C1 segment of cervical spinal cord (tissue), 14 donors: ENCODE measurements at places on chromosomes 5 and 9.

- no peak for DNase-seq
Observed at GRCh38 chr9:129336130-129336528, 158.1 kb upstream of the IER5L start.

- no peak for DNase-seq
Observed at GRCh38 chr5:134268019-134268601, 42.2 kb upstream of the PPP2CA start.

GRCh38 chr9:84173961-84174360, 166.6 kb downstream of the SLC28A3 start:
- no peak for DNase-seq

DNA sequence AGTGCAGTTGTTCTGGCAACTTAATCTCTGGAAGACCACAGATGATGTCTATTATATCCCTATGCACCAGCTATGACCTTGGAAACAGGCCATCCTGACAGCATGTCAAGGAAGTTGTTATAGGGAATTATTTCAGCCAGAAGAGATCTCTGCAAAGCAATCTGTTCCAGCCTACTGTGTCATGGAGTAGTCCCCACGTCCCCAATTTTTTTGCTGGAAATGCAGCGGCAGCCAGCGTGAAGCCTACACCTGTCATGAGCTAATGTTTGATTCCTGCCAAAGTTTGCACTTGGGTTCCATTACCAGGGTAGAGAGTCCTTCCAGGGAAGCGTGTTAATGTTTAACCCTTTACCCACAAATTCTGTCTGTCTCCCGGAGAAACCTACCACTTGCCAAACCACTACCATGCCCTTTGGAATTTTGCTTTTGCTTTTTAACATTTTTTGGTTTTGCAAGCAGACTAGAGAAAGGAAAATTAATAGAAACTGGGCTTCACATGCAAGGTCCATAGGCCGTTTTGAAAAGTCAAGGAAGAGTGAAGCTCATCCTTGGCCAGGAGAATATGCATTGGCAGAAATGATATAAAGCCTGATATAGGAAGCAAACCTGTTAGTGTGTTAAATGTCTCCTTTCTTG, 174.9 kb upstream of the SPRY4 start:
- no peak for DNase-seq

DNA sequence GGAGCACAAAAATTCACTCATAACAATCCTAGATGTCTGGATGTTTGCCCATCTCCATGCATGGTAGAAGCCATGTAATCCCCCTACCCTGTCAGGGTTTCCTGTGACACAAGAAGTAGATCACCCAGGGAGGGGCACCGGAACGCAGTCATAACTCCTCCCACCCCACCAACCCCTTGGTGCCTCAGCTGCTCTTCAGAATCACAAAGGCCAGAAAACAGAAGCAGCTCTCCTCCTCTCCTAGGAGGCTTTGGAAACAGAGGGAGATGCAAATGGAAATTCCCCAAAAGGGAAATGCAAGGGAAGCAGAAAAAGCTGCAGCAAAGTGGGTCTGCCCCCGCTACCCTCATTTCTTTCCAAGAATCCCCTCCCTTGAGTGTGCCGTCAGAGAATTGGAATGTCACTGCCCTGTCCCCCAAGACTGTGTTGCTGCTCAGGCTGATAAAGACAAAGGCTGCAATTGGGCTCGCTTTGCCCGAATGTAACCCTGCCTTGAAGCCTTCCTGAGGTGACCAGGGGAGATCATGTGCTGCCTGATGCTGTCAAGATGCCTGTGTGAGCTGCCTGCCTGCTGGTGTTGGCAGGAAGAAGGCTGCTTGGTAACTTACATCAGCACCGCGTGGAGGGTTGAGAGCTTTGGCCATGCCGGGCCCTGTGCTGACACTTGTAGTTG, 65.5 kb upstream of the ABCA1 start:
- peak; percentile 70 for DNase-seq

GRCh38 chr9:87309236-87309635, 188.4 kb upstream of the DAPK1 start:
- no peak for DNase-seq

GRCh38 chr5:134553821-134554267, 28.4 kb downstream of the JADE2 start:
- no peak for DNase-seq

DNA sequence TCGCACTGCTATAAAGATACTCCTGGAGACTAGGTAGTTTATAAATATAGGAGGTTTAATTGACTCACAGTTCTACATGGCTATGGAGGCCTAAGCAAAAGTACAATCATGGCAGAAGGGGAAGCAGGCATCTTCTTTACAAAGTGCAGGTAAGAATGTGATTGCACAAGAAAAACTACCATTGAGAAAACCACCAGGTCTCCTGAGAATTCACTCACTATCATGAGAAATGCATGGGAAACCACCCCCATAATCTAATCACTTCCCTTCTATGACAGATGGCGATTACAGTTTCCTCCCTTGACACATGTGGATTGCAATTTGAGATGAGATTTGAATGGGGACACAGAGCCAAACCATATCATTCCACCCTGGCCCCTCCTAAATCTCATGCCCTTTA, 121.2 kb upstream of the ST8SIA4 start:
- no peak for DNase-seq

- no peak for DNase-seq
Observed at GRCh38 chr5:17221843-17222636, 4.6 kb downstream of the BASP1 start.

DNA sequence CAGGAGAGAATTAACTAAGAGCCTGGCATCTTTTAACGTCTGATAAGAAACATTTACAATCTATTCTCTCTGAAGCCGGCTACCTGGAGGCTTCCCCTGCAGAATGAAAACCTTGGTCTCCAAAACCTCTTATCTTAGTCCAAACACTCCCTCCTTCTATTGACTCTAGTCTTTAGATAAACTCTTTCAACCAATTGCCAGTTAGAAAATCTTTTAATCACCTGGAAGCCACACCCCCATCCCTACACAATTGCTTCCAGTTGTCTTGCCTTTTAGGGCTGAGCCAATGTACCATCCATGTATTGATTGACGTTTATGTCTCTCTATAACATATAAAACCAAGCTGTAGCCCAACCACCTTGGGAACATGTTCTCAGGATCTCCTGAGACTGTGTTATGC, 1343.1 kb upstream of the C9orf72 start:
- DNase-seq, result no peak

- DNase-seq, result no peak
Observed at GRCh38 chr5:158809310-158809850, 290.3 kb downstream of the EBF1 start.

GRCh38 chr9:22650946-22651345, 204.3 kb downstream of the DMRTA1 start:
- DNase-seq, result no peak

GRCh38 chr5:82130602-82131001, 147.6 kb downstream of the RPS23 start:
- DNase-seq, result no peak

- DNase-seq, result no peak
Observed at GRCh38 chr5:176771102-176771845, 39.1 kb upstream of the UNC5A start.

GRCh38 chr5:88778736-88779135, 104.2 kb downstream of the MEF2C start:
- no peak for DNase-seq

DNA sequence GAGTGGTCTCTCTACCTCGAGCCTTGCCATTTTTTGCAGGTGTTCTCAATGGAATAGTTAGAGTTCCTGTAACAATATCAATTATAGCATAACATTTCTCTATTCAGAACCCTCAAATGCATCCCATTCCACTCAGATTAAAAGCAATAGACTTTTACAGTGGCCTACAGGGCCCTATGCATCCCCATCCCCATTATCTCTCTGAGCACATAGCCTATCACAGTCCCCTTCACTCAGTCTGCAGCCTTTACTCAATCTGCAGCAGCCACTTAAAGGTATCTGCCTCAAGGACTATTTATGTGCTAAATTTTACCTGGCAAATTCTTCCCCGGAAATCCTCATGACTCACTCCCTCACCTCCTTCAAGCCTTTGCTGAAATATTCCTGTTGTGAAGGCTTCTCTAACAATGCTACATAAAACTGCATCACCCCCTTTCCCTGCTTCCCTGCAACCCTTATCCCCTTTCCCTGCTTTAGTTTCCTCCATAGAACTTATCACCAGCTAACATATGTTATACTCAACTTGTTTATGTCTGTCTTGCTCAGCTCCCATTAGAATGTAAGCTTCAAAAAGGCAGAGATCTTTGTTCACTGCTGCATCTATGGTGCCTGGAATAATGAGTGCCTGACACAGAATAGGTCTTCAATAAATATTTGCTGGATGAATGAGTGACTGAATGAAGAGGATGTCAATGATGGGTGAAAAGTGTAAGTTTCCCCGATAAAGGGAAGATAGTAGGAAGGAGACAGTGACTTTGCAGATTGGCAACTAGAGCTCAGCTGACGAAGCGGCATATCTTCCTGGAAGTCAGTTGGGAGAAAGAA, 54.1 kb upstream of the ZNF366 start:
- DNase-seq, result no peak

- DNase-seq, result no peak
Observed at GRCh38 chr5:5522336-5522735, 99.9 kb downstream of the ICE1 start.

- DNase-seq, result no peak
Observed at GRCh38 chr9:22047596-22047995, 38.5 kb upstream of the CDKN2B start.

- no peak for DNase-seq
Observed at GRCh38 chr9:101030086-101030391, 1.5 kb downstream of the PLPPR1 start.

DNA sequence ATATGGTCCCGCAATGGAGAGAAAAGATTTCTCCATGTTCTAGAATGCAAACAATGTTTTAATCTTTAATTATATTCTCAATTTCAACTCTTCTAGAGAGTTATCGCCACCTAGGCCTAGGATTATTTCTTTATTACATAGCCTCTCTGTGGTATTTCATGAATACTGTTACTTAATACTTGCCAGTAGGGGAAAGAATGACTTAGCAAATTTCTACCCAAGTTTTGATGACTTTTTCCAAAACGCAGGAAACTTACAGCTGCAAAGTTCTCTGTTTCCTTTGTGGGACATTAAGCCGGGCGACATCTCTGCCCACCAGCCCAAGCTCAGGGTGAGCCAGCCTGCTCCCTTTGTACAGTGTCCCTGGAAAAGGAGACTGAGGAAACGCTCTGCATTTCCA, 73.8 kb downstream of the MED27 start:
- DNase-seq, result no peak

DNA sequence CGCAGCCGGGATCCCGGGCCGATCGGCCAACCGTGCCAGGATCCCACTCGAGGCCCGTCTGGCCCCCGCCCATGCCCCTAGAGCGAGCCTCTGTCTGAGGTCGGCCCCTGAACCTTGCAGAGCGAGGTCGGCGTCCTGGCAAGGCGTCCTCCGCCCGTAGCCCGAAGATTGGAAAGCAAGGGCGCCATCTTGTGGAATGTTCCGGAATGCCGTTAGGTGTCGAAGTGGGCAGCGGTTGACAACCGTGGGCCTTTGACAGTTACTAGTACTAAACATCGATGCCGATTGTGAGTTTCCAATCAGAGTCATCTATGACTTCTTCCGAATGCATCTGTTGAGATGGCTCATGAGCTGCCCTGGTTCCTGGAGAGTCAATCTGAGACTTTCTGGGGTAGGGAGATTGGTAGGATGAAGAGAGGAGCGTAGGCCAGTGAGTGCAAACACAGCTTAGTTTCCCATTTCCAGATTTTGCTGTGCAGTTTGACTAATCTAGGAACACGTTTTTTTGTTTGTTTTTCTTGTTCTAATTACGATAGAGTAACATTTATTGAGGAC, 923 bp upstream of the PLK2 start:
- DNase-seq, result peak; percentile 84

DNA sequence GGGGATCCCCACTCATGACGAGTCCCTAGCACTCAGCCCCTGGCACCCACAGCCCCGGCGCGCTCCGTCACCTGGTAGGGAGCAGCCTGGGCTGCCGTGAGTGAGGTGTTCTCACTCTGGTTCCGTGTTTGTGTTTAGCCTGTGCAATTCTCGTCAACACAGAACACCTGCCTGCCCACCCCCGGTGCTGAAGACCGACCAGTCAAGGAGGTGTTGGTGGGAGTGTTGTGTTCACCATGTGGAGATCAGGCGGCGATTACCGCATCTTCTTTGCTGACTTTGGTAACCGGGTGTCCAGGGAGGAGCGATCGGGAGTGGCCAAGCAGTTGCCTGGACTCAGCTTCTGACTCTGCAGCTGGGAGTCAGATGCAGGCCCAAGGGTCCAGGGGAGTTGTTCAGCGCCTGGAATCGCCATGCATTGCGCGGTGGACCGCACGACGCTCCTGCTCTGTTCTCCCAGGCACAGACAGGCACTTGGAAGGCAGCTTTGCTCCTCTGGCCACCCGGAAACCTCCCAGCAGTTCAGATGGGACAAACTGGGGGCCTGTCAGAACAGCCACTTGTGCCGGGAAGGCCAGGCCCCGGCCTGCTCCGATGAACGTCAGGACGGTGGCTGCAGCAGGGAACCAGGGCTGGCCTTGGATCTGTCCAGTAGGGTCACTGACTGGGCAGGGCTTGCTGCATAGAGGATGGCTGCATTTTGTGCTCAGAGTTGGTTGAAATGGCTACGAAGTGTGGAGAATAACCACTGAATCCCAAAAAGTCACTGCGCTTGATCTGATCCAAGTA, 28.2 kb downstream of the EXOC3 start:
- no peak for DNase-seq

DNA sequence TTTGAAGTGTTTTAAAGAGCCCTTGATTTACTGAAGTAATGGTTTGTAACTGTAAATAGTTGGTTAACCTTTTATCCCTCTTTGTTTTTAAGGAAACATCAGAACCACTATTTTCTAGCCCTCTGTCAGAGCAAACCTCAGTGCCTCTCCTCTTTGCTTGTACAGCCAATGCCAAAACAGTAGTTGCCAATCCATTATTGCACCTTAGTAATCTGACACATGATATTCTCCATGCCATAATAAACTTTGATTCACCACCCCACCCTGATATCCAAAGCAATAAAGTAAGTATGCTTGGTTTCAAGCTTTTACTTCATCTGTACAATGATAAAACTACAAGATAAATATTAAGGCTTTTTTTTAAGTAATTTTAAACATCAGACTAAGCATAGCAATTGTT, 100.8 kb downstream of the DMXL1 start:
- no peak for DNase-seq

DNA sequence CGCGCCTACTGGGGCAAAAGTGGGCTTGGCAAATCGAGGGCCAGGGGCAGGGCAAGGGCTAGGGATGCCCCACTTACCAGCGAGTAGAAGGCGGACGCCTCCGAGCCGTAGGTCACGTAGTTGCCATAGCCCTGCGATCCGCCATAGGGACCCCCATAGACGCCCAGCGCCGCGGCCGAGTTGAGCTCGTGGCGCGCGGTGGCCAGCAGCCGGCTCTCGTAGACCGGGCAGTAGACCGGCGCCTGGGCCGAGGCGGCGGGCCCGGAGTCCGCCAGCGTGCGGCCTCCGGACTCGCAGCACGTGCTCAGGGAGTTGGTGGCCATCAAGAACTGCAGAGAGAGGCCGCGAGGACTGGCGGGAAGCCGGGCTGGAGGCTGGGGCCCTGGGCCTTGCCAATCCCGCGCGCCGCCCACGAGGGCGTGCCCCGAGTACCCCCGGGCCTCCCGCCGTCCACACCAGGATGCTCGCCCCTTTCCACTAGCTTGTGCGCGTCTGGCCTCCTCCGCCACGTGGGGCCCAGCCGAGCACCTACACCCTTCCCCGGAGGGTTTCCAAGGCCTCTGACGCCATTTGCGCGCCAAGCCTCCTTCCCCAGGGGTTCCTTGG, 891 bp downstream of the IRX4 start:
- no peak for DNase-seq

- no peak for DNase-seq
Observed at GRCh38 chr5:78354066-78354670, 6.2 kb upstream of the SCAMP1 start.

- DNase-seq, result no peak
Observed at GRCh38 chr5:142813220-142813619, 43.0 kb downstream of the ARHGAP26 start.

- no peak for DNase-seq
Observed at GRCh38 chr5:143397302-143398052, 6.0 kb downstream of the NR3C1 start.
